Activated CD4-positive, alpha-beta T cell treated with anti-CD3 and anti-CD28 coated beads, Interleukin-2, amount 50 U/mL, for 4 hours (primary cell): ENCODE measurements at places on chromosomes 3 and 15.

DNA sequence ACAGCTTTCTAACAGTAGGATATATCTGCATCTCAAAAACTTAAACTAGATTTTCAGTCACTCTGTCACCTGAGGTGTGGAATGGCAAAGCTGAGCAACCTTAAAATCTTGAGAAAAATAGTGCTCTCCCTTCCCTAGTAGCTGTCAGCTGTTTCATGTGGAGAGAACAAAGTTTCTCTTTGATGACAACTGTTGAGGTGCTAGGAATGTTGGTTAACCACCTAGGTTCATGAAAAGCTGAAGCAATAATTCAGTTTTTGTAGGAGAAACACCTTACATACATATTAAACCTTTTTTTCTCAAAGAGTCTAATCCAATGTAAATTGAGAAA, 40.8 kb downstream of the TCF12 start:
- DNase-seq: no peak

GRCh38 chr3:35141406-35141805, 497.9 kb upstream of the ARPP21 start:
- no peak for DNase-seq

DNA sequence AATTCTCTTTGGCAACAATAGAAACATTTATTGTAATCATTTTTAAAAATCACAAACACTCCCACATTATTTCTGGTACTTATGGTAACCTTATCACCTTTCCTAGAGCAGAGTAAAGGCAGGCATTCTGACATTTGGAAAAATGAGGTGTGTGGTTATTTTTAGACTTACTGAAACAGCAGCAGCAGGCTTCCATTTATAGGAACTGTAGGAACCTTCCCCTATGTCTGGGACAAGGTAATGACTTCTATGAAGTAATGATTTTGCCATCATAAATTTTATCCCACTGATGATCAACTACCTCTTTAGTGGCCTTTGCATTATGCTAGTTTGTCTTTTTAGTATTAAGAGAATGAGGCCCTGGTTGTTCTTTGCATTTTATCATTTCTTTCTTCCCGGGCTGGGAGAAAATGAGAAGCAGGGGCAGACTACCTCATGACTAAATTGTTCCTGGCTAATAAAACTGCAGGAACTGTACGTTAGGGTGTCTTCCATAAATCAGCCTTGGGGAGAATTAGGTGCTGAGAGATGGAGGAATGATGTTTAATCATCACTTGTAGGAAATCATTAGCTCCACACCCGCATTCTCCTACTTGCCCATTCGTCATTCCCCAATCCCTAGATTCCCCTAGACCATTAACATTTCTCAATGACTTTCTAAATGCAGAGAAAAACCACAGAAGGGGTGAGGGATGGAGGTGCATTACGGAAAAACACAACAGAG, 680.3 kb downstream of the AGBL1 start:
- DNase-seq: no peak

- DNase-seq: no peak
Measured at GRCh38 chr3:16665282-16665741, 60.1 kb upstream of the DAZL start.

DNA sequence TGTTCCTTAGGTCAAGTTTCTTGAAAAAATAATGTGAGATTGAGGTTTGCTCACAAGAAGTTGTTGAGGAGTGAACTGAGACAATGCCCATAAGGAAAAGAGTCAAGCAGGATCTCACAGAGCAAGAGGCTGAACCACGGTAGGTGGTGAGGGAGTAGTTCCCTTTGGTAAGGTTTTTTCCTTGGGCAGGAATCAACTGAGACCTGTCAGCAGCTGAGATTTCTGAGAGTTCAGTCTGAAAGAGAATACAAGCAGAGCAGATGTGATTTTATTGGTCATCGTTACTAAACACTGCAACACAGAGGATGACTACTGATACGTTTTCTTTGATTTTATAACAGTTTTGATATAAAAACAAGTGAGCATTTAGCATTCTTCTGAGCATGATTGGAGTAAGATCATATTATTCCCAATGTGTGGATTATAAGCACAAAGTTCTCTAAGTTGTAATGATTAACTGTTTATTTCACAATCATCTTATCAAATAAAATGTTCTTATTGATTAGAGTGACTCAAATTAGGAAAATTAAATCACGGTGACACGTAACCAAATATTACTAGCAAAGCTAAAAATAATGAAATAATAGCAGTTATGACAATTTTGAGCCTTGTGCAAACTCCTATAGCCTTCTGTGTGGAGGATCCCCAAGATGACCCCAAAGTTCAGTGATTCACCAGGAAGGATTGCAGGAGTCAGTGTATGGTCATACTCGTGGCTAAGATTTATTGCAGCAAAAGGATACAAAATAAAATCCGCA, 346.2 kb upstream of the ZNF717 start:
- DNase-seq: no peak
